IMR-90 (cell line): ENCODE measurements at places on chromosomes 5 and 9. TPM values are rescaled to one million over a fixed set of nuclear protein-coding genes. Genes with fewer than 3 reads are reported as not detected.

The PCDHGB2 gene
- 2.8 and 3.0 TPM in 2 replicates for total RNA-seq

DNA sequence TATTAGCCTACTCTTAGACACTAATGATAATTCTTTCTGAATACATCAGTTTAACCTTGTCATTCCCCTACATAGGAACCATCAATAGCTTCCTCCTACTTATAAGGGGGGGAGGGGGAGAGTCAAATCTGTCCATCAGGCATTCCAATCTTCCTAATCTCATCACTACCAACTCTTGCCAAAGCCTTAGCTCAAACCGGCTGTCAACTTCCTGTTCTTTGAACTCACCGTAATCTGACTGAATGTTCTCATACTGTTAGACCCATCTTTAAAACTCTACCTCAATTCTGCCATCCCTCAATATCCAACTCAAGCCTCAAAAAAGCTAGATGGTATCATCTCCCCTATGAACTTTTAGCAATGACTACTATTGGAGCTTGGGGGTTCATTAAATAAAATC lies 41.9 kb upstream of the RNF38 start:
- no peak for DNase-seq

The TAF11L5 gene
- total RNA-seq: not detected in 2 replicates

DNA sequence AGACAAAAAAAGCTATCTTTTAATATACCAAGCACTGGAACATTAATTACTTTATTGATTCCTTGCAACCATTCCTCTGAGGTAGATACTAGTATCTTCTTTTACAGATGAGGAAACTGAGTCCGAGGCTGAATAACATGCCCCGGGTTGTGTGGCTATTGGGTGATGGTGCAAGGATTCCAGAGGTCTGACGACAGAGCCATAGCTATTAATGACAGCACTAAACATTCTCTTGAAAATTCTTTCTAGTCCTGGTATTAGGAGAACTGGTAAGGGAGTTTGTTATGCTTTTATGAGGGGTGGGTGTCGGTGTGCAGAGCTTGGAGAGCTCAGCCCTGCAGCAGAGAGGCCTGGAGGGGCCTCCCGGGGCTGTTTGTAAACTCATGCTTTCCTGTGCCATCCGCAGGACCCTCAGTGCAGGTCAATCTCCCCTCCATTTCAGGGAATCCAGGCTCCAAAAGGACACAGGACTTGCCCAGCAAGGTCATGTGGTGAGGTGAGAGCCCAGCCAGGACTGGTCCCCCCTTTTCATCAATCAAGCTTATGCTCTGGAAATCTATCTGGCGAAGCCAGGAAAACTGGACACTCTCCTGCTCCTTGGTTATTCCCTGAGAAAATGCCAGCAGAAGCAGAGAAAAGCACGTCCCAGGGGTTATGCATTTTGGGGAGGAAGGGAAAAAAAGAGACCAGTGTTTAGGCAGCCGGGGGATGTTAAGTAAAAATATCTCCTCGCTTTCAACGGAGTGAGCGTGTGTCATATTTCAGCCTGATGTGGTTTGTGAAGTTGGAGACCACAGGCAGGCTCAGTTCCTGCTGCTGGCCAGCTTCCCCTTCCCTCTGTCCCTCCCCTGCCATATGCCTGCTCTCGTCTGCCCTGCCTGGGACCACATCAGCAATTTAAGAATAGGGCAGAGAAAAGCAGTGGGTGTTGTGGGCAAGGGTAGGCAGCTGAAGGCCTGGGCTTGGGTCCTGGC lies 3.7 kb downstream of the GSN start:
- DNase-seq: peak; percentile 87

DNA sequence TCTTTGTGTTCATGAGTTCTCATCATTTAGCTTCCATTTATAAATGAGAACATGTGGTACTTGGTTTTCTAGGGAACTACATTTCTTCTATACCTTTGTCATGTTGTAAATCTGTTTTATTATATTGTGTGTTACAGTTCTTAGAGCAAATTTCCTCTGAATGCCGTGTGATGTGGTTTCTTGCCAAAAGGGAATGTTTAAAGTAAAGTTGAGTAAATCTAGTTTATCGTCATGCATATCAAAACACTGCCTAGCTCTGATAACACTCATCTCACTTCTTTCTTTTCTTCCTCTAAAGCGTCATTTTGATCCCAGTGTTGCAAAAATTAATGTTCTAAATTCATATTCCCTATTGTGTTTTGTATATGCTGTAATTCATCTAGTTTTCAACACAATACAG lies 295.4 kb upstream of the HAPLN1 start:
- peak; percentile 65 for DNase-seq

DNA sequence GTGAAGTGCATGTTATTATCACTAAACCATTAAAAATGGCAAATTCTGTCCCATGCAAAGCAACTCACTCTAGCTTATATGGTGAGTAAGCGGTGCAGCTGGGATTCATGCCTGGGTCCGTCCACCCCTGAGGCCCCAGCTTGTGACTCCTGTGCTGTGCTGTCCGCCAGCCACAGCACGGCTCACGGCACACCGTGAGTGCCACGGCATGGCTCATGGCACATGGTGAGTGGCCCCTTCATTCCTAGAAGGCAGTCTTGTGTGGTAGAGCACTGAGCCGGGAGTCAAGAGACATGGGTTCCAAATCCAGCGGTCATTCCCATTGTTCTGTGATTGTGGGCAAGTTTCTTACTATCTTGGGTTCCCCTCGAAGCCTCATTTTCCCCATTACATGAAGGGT lies 18.8 kb downstream of the RGS3 start:
- no peak for DNase-seq

The NFIB gene
- total RNA-seq: 2.0 and 2.2 TPM in 2 replicates

The C5orf58 gene
- total RNA-seq: not detected in 2 replicates

The PCDHB3 gene
- total RNA-seq: under 0.01 and 0.18 TPM in 2 replicates

DNA sequence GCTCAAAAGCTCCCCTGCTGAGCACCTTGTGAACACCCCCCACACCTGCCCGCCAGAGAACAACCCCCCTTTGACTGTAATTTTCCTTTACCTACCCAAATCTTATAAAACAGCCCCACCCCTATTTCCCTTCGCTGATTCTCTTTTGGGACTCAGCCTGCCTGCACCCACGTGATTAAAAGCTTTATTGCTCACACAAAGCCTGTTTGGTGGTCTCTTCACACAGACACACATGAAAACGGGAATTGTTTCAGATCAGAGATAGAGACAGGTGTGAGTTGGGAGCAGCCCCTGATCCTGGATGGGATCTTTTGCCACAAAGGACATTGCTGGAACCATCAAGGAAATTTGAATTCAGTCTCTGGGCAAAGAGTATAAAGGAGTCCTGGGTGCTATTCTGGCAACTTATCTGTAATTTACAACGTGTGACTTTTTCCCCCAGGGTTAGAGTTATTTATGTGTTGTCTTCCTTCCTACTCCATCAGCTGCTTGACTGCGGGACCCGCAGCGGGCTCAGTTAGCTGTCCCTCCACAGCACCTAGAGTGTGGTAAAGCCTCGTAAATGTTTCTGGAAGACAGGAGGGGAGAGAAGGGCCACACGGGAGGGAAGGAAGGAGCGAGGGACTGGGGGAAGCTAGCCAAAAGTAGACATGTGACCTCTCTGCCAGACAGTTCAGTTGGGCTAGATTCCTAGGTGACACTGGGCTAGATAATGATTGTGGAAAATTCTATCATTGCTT lies 437.0 kb downstream of the ZNF608 start:
- no peak for DNase-seq

The FYB1 gene
- total RNA-seq: not detected in 2 replicates

- DNase-seq: peak; percentile 12
These were observed 145.5 kb upstream of the MAP3K1 start for GRCh38 chr5:56669534-56670483.

The CNTFR gene
- total RNA-seq: not detected in 2 replicates

DNA sequence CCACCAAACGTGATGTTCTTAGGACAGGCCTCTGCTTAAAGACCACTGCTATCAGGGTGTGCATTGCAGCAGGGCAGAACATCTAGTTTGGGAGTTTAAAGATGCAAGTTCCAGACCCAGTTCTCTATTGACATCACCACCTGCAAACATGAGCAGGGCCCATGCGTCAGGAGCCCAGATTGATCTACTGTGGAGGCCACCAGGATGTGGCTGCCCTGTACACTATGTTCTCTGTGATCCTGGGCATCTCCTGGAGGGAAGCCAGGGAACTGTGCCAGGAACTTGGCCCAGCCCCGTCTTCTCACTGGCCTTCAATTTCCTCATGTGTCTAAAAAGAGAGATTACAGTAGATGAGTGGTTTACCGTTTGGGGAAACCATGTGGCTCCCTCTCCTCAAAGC lies 87.1 kb downstream of the PDE6A start:
- no peak for DNase-seq

DNA sequence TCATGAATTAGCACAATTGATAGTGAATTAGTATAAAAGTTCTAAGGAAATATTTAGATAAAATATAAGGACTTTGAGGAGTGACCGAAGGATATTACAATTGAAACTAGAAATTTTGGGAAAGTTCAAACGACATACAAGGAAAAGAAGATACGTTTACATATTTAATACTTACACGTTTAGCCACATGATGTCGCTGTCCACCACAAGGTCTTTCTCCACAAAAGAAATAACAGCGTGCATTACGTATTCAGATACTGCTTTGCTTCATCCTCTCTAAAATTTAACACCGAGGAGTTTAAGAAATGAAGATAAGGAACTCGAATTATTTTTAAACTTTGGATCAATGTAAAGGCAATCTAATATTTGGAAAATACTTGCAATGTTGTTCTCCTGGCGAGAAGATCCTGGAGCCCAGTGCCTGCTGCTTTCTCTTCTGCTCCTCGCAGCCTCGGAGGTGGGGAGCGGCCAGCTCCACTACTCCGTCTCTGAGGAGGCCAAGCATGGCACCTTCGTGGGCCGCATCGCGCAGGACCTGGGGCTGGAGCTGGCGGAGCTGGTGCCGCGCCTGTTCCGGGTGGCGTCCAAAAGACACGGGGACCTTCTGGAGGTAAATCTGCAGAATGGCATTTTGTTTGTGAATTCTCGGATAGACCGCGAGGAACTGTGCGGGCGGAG lies at the start of gene PCDHA3:
TSS of gene PCDHA3 (plus strand) at position 242 of the 678 bp plus-strand sequence.
- peak; percentile 1 for DNase-seq

The ABLIM3 gene
- total RNA-seq: 33.3 and 34.2 TPM in 2 replicates

DNA sequence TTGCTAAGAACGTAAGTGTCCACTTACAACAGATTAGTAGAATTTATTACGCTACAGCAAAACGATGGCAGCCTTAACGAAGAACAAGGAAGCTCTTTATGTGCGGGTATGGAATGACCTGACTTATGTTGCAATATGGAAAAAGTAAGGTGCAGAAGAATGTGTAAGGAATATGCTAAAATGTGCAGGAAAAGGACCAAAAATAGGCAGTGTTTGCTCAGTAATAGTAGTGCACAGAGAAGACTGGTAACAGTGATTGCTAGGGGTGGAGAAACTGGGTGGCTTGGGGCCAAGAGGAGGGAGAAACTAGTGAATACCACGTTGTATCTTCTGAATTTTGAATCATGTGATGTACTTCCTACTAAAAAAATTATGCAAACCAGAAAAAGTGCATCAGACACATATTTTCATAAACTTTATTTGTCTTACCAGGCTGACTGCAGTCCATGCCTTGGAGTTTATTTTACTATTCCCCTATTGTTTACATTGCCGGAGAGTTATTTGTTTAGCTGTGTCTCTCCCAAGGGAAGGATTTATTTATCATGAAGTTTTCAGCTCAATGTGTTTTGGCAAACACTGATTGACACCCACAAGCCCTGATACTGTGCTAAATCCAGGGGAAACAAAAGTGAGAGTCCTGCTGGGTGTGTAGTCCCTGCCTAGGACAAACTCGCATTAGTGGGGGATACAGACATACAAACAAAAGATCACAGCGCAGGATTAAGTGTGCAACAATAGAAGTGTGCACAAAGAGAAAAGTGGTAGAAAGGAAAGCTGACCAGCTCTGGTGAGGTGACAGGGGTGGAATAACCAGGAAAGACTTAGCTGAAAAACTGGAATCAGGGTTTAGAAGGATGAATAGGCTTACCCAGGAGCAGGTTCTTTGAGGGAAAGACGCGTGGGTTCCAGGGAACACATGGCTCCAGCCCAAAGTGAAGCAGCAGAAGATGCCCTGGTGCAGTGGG lies 34.0 kb upstream of the ZNF484 start:
- peak; percentile 1 for DNase-seq

DNA sequence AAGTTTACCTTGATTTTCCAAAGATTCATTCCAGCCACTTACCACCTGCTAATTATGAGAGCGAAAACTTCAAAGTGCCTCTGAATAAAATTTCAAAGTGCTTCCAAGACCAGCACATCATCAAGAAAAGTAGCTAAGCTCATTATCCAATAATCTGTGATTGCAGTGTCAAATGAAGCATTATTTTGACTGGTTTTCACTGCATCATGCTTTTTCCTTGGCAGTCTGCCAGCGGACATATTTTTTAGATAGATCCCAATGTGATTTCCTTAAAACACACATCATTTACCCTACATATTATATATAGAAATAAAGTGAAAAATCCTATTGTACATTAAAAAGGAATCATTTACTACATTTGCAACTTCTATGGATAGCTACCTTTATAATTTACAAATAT lies 508.6 kb upstream of the FAM174A start:
- DNase-seq: no peak

GRCh38 chr5:61289669-61290306 lies 42.3 kb upstream of the ZSWIM6 start:
- DNase-seq: no peak

GRCh38 chr9:2281031-2281802 lies 266.1 kb downstream of the SMARCA2 start:
- peak; percentile 8 for DNase-seq

GRCh38 chr5:136141561-136141960 lies 8.9 kb downstream of the SMAD5 start:
- no peak for DNase-seq

The CDKN2A gene
- total RNA-seq: 11.3 and 17.5 TPM in 2 replicates

The IL7R gene
- total RNA-seq: 56.9 and 71.7 TPM in 2 replicates

- no peak for DNase-seq
These were observed 424.5 kb downstream of the DMAC1 start for GRCh38 chr9:7375013-7375511.

The EGFLAM gene
- total RNA-seq: 1.1 TPM in 2 replicates

DNA sequence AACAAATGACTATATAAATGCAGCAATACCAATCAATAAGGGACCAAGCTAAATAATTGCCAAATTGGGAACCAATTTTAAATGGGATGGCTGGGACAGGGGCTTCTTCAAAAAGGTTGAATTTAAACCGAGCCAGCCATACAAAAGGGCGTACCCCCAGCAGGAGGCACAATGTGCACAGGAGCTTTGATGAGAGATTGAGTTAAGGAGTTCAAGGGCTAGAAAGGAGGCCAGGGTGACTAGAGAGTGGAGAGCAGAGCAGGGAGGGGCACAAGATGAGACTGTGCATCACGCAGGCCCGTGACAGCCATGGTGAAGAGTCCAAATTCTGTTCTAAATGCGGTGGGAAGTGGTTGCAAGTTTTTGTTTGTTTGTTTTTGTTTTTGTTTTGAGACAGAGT lies 23.3 kb upstream of the PDCD1LG2 start:
- DNase-seq: no peak

- no peak for DNase-seq
These were observed 277.9 kb upstream of the IRX2 start for GRCh38 chr5:3029396-3029795.

GRCh38 chr9:88710449-88710848 lies 175.5 kb downstream of the NXNL2 start:
- DNase-seq: peak; percentile 17
